ENCODE measurements at places on chromosomes 2 and 18. TPM values are rescaled to one million over a fixed set of nuclear protein-coding genes. Genes with fewer than 3 reads are reported as not detected.
A peak's percentile ranks its signal among the peaks of the same experiment; 100 is the strongest.

GRCh38 chr18:39574897-39575296, 2009.3 kb upstream of the CELF4 start:
- no peak for DNase-seq
- no peak overlapping the region for H3K4me3 ChIP-seq
- H3K36me3 ChIP-seq: no peaks in the 10 kb centered on the region
- H3K27ac ChIP-seq: no peak overlapping the region
- no peaks in the 10 kb centered on the region for H3K4me1 ChIP-seq

GRCh38 chr2:9274701-9275343, 68.2 kb downstream of the ASAP2 start:
- H3K36me3 ChIP-seq: no peaks in the 10 kb centered on the region
- no peaks in the 10 kb centered on the region for H3K4me1 ChIP-seq
- H3K27ac ChIP-seq: no peak overlapping the region
- H3K4me3 ChIP-seq: no peak overlapping the region

The ANKRD30B gene
- not detected for total RNA-seq

The IGFBP2 gene
- total RNA-seq: 0.96 TPM

GRCh38 chr18:9249254-9249653, 85.3 kb upstream of the TWSG1 start:
- no peak overlapping the region for H3K27ac ChIP-seq
- H3K4me3 ChIP-seq: no peak overlapping the region
- H3K36me3 ChIP-seq: peaks cover 51% of the 10 kb centered on the region
- peaks cover 6% of the 10 kb centered on the region for H3K4me1 ChIP-seq
- no peak for DNase-seq

The GALNT5 gene
- not detected for total RNA-seq

The IL1R1 gene
- 0.41 TPM for total RNA-seq

The SPDYA gene
- 1.6 TPM for total RNA-seq

The REG1A gene
- not detected for total RNA-seq

DNA sequence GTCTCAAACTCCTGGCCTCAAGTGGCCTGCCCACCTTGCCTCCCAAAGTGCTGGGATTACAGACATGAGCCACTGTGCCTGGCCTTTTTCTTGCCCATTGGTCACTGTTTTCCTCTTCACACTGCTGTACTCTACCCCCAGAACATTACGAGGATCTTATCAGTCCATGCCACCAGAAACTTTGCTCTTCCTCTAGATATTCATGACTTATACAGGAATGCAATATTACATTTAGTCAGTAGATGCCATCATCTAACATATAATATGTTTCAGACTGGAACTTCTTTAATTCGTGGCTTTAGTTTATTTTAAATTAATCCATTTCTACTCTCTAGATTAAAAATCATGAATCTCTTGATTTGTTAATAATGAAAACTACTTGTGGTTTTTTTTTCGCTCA, 135.5 kb downstream of the COMMD1 start:
- H3K27me3 ChIP-seq: no peaks in the 10 kb centered on the region
- no peak overlapping the region for H3K27ac ChIP-seq
- H3K4me3 ChIP-seq: no peak overlapping the region
- H3K36me3 ChIP-seq: peaks cover 22% of the 10 kb centered on the region

- H3K4me3 ChIP-seq: no peak overlapping the region
- H3K36me3 ChIP-seq: no peaks in the 10 kb centered on the region
- no peak overlapping the region for H3K27ac ChIP-seq
- H3K4me1 ChIP-seq: no peaks in the 10 kb centered on the region
- peaks cover 15% of the 10 kb centered on the region for H3K27me3 ChIP-seq
Observed at GRCh38 chr2:151060287-151060686, 201.4 kb downstream of the RBM43 start.

DNA sequence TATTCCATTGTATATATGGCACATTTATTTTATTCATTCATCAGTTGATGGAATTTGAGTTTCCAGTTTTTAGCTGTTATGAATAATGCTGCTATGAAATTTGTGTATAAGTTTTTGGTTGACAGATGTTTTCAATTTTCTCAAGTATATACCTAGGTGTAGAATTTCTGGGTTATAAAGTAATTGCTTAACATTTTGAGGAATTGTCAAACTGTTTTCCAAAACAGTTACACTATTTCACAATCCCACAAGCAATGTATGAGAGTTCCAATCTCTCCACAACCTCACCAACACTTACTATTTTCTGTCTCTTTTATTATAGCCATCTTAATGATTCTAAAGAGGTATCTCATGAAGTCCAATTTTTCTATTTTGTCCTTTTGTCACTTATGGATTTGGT, 12.5 kb upstream of the WDSUB1 start:
- peaks cover 2% of the 10 kb centered on the region for H3K36me3 ChIP-seq
- H3K27ac ChIP-seq: no peak overlapping the region
- H3K27me3 ChIP-seq: peaks cover 15% of the 10 kb centered on the region
- H3K4me1 ChIP-seq: no peaks in the 10 kb centered on the region
- H3K4me3 ChIP-seq: no peak overlapping the region
- no peak for DNase-seq

- no peak overlapping the region for H3K27ac ChIP-seq
- DNase-seq: no peak
- peaks cover 7% of the 10 kb centered on the region for H3K27me3 ChIP-seq
- no peak overlapping the region for H3K4me3 ChIP-seq
- H3K36me3 ChIP-seq: no peaks in the 10 kb centered on the region
- peaks cover 5% of the 10 kb centered on the region for H3K4me1 ChIP-seq
Observed at GRCh38 chr2:119728421-119728820, 31.3 kb upstream of the PTPN4 start.

DNA sequence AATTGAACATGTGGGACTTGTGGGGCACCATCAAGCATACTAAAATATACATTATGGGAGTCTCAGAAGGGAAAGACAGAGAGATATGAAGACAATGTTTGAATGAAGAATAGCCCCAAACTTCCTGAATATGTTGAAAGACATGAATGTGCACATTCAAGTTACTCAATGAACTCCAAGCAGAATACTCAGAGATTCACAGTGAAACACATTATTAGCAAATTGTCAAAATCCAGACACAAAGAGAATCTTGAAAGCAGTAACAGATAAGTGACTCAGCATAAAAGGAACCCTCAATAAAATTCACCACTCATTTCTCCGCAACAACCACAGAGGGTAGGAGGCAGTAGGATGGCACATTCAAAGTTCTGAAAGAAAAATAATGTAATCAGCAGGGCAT, 8.8 kb downstream of the C2orf92 start:
- H3K27ac ChIP-seq: no peak overlapping the region
- H3K4me3 ChIP-seq: no peak overlapping the region
- H3K36me3 ChIP-seq: no peaks in the 10 kb centered on the region

DNA sequence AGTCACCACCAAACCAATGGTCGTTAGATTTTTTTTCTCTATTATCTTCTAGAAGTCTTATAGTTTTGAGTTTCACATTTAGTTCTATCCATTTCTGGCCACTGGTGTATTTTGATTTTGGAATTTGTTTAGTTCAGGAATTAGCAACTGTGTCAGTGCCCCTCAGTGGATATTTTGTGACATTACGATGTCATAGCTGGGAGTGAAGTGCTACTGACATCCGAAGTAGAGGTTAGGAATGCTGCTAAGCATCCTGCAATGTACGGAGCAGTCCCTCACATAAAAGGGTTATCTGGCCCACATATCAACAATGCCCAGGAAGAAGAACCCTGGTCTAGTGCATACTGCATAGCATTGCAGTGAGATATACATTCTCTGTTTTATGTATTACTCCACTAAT, 157.4 kb upstream of the RGPD4 start:
- H3K4me1 ChIP-seq: no peaks in the 10 kb centered on the region
- no peak overlapping the region for H3K4me3 ChIP-seq
- no peaks in the 10 kb centered on the region for H3K27me3 ChIP-seq
- H3K27ac ChIP-seq: no peak overlapping the region
- H3K36me3 ChIP-seq: no peaks in the 10 kb centered on the region
- DNase-seq: no peak

GRCh38 chr2:47617523-47618271, 165.2 kb upstream of the MSH6 start:
- H3K36me3 ChIP-seq: no peaks in the 10 kb centered on the region
- H3K4me1 ChIP-seq: no peaks in the 10 kb centered on the region
- H3K4me3 ChIP-seq: no peak overlapping the region
- peaks cover 2% of the 10 kb centered on the region for H3K27me3 ChIP-seq

- H3K36me3 ChIP-seq: peaks cover 4% of the 10 kb centered on the region
- peak overlapping the region; percentile 70 for H3K4me3 ChIP-seq
- peak overlapping the region; percentile 72 for H3K27ac ChIP-seq
- peaks cover 7% of the 10 kb centered on the region for H3K4me1 ChIP-seq
- H3K27me3 ChIP-seq: peaks cover 8% of the 10 kb centered on the region
- DNase-seq: no peak
Observed at GRCh38 chr18:55477860-55478581, 110.0 kb downstream of the TCF4 start.

The SLC38A11 gene
- total RNA-seq: not detected

- H3K4me3 ChIP-seq: no peak overlapping the region
- no peaks in the 10 kb centered on the region for H3K4me1 ChIP-seq
- DNase-seq: no peak
- no peaks in the 10 kb centered on the region for H3K27me3 ChIP-seq
- no peak overlapping the region for H3K27ac ChIP-seq
Observed at GRCh38 chr18:57561728-57562423, 24.6 kb downstream of the FECH start.

The ANKRD29 gene
- total RNA-seq: not detected

DNA sequence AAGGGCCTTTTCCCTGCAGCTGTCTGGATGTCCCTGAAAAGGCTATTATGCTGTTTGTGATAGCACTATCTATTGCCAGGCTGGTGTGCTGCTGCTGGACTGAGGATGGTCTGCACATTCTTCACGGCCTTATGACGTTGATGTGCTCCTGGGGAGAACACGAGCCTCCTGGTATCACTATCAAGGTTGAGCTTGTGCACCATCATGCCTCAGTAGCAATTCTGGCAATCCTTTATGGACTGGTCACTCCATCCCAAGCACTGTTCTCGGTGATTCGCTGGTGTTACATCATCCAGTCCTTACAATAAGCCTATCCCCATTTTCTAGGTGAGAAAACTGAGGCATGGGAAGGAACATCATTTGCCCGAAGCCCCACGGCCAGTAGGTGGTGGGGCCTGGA, 18.2 kb upstream of the CCBE1 start:
- H3K4me3 ChIP-seq: no peak overlapping the region
- DNase-seq: no peak
- no peaks in the 10 kb centered on the region for H3K4me1 ChIP-seq
- H3K27me3 ChIP-seq: no peaks in the 10 kb centered on the region
